Inflammatory macrophage (primary cell): ENCODE measurements at places on chromosomes 1 and 21.

- DNase-seq = no peak
These were observed 5.9 kb downstream of the GNAT2 start for GRCh38 chr1:109613361-109614147.

DNA sequence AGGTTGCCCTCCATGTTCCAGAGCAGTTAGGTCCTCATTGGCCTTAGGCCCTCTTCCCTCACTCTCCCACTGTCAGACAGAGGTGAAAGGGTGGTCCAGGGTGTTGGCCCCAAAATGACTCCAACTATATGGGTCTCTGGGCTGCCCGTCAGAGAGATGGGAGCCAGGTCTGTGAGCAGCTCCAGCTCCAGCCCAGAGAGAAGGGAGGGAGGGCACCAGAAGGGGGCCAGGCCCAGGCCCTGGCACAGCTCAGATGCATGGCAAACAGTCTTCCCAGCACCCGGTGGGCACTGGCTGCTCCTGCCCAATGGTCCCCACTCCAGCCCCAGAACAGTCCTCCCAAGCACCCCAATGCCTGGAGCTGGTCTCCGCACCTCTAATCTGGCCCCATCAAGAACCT, 2.2 kb downstream of the BCAN start:
- DNase-seq = no peak

- DNase-seq = peak; percentile 80
These were observed 9.3 kb upstream of the SRARP start for GRCh38 chr1:15994590-15995351.

- no peak for DNase-seq
These were observed 83.7 kb downstream of the TNFSF18 start for GRCh38 chr1:172966844-172967540.

DNA sequence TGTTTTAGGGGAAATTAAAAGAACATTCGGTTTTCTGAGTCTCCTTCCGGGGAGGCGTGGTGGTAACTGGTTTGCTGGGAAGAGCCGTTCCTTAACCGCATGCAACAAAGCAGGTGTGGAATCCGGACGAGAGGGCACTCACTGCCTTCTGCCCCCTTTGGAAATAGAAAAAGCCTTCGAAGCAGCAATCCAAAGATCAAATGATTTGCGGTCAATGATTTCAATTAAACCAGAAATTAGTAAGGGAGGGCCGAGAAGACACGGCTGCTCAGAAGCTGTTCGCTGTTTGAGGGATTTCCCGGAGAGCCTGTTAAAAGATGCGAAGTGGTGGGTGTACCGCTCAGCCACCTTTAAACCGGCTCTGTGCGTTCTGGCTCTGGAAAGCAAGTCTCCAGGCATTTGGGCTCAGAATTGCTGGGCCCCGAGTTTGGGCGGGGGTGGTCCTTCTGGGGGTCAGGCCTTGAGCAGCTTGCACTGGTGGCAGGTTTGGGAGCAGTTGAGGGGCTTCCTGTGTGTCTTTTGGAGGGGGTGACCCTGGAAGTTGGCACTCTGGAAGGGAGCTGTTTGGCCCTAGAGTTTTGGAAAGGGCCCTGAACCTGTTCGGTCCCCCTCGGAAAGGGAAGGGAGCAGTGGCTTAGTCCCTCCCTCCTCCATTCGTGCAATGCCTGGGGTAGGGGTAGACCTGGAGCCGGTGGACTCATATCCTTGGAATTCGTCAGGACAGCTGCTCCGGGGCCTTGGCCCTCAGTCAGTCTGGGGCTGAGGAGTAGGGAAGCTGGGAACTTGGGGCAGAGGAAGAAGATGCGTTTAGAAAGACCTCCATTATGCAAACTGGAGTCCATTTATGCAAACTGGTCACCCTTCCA, 3.1 kb downstream of the SIM2 start:
- DNase-seq = no peak

- peak; percentile 4 for DNase-seq
These were observed 853 bp downstream of the USP16 start for GRCh38 chr21:29025328-29025713.

- DNase-seq = peak; percentile 86
These were observed 7.7 kb downstream of the AMIGO1 start for GRCh38 chr1:109501644-109502363.

GRCh38 chr1:246534114-246534513, 27.0 kb upstream of the SMYD3 start:
- DNase-seq = no peak

GRCh38 chr1:163307479-163308171, 14.1 kb upstream of the NUF2 start:
- DNase-seq = no peak

DNA sequence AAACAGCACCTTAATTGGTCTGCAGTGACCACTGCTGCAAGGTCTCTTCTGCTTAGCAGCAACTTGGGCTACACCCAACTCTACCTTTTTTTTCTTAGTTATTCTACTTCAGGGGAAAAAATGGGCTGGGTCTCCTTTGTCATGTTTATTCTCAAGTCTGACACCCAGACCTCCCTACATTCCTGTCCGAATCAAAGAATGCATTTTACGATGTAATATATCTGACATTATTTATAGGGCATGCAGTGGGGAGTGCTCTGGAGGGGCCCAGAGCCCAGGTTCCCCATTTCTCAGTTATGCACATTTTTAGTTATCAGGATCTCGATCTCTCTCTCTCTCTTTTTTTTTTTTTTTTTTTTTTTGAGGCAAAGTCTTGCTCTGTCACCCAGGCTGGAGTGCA, 50.5 kb downstream of the OPTC start:
- DNase-seq = no peak

DNA sequence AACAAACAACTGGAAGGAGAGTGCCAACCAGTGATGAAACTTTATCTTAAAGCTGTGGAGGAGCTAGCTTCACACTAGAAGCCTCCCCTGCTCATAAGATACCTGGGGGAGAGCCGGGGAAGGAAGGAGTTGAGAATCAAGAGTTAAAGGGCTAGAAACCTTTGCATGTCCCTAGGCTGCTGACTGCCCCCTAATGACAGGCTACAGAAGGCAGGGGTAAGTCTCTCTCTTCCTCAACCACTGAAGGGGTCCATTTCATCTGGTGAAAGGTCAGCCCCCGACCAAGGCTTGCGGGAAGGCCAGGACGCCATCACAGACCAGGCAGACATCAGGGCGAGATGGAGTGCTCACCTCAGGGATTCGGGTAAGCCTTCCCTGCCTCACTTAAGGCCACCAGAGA, 65.6 kb upstream of the GRHL3 start:
- no peak for DNase-seq

- peak; percentile 73 for DNase-seq
These were observed 83.3 kb upstream of the PGBD5 start for GRCh38 chr1:230509281-230509977.

DNA sequence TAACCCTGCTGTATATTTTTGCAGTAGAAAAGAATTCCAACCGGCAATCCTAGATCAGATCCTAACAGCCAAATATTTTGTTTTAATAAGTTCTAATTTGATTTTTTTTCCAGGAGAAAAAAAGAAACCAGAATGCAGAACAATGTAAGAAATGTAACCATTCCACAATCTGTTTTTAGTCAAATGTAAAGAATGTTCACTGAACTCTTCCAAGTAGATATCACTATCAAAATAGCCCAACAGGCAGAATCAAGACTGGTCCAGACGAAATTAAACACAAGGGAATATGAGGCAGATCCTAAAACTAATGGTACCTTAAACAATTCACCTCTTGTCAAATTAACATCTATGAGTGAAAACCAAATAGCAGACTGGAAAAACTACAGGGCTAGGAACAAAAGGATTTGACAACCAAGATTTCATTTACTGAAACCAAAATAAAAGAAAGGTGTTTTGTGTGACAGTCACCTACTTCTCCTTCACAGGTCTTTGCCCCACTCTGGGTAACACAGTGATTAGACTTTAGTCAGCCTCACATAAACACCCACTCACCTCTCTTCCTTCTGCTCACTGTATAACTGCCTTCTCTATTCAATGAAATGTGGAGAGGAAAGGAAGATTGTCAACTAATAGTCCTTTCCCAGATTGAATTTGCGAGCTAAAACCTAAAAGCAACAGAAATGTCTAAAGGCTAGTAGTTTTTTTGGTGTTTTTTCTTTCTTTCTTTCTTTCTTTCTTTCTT, 137.9 kb downstream of the FAF1 start:
- no peak for DNase-seq

DNA sequence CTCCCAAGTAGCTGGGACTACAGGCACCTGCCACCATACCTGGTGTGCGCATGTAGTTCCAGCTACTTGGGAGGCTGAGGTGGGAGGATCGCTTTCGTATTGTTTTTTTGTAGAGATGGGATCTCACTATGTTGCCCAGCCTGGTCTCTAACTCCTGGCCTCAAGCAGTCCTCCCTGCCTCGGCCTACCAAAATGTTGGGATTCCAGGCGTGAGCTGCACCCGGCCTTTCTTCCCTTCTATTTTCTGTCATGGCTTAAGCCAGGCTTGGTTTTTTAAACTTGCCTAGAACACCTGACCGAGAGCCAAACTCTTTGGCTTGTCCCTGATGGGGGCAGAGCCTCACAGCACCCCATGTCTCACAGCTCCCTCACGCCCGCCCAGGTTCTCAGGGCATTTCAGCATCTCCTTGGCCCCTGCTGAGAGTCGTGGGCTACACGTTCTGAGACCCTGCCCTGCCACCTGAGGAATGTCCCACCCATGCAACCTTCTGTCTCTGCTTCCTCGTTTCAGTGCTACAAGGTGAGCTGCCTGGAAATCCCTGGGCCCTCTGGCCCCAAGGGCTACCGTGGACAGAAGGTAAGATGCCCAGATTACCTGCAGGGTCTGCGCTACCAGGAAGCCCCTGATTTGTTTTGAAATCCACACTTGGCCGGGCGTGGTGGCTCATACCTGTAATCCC, 15.7 kb downstream of the COL6A2 start:
- DNase-seq = no peak

DNA sequence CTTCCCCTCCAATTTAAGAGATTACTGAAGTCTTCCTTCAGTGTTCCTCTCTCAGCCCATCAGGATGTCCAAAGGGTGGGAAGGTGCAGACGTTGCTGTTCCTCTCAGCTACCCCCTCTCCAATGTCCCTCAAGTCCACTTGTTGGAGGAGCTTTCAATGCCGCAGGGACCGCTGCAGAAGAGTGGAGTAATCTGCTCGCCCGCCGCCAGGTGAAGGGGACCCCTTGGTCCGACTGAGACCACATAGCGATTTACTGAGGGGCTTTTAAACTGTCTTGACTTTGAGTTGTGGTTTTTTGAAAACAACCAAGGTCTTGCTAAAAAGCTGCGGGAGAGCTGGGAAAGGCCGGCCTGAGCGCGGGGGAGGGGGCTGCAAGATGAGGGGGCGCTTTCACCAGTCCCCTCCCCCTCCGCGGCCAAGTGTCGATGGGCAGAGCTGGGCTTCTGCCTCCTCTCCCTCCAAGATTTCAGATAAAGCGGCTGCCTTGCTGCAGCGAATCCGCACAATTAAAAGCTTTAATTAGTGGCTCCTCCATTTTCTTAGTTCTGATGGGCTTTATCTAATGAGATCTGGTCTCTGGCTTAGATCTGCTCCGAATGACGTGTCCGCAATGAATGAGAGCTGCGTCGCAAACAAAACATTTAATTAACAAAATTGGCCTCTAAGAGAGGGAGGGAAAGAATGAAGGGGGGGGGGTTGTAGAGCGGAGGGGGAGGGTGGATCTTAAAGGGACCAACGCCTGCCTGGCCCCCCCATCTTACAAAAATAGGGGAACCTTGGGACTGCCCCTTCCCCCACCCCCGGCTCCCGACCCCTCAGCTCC, 5.9 kb downstream of the LMO4 start:
- no peak for DNase-seq

GRCh38 chr1:209778102-209778501, 6.3 kb downstream of the C1orf74 start:
- DNase-seq = no peak

DNA sequence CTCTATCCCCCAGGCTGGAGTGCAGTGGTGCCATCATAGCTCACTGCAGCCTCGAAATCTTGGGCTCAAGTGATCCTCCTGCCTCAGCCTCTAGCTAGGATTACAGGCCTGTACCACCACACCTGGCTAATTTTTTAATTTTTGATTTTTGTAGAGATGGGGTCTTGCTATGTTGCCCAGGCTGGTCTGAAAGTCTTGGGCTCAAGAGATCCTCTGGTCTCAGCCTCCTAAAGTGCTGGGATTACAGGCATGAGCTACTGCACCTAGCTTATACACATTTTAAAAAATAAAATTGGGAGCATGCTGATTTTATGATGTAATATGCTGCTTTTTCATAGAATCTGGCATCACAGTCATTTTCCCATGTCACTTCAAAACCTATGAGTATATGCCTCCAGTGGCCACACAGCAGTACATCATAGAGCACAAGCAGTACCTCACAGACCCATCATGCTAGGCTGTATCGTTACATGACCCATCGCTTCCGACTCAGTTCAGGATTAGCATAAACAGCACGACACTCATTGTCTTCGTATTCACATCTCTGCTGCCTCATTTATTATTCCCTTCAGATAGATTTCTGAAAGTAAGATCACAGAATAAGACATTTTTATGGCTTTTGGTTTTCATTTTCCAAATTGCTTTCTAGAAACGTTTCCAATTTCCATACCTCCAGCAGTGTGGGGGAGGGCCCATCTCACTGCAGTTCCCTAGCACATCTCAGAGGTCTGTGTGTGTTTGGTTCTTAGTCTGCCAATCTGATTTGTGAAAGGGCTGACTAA, 35.9 kb upstream of the CCSAP start:
- no peak for DNase-seq

DNA sequence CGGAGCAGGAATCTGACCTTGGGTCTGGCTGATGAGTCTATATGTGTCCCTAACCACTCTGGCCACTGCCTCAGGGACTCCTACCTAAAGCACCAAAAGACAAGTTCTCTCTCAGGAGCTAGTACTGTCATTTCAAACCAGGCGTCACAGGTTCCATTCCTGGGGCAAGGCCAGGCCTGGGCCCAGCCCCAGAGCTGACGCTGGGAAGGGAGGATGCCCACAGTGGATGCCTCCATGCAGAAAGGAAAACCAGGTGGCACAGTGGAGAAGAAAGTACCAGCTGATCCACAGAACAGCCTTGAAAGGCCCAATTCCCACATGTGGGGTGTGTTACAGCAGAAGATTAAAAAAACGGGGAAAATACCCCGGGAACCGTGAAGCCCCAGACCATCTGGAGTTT, 77.4 kb downstream of the DMRTB1 start:
- DNase-seq = no peak

DNA sequence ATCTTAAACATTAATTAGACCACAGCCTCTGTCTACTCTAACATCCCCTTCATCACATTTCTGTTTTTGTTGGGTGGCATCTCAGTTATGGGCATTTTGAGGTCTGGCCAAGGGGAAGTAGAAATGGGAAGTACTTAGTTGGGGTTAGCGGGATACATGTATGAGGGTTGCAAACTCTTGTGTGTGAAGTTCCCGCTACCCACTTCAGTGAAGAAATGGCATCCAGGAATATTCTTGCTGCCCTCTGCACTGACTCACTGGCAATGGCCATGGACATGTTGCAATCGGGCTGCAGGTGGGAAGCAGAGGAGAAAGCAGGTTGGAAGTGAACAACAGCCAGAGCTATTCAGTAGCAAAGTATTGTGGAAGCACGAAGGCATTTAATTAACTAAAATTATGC, 7.4 kb downstream of the CD48 start:
- DNase-seq = peak; percentile 90
